ENCODE measurements at places on chromosomes 1 and 21.

DNA sequence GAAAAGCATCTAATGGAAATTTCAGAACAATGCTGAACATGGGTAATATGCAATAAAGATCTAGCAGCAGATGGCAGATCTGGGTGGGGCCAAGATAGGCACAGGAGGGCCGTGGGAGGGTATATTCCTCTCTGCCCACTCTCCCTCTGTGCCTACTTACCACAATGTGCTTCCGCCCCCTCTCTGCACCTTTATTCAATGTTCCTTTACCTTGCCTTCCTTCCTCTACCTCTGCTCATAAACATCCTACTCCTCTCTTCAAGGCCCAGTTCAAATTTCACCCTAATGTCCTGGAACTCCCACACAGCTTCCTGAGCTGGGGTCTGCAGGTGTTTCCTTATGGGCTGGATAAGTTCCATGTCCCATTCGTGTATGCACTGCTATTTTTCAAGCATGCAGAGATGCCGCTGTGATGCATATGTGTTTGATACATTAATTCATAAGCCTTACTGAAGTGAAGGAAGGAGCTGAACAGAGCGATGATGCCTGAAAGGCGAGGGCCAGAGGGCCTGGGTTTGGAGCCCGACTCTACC lies 65.6 kb upstream of the EDEM3 start:
- DNase-seq, result no peak

- DNase-seq, result no peak
Measured at GRCh38 chr21:34892209-34892608, 156.9 kb downstream of the RUNX1 start.

GRCh38 chr1:26976621-26977510 lies 16.6 kb upstream of the KDF1 start:
- DNase-seq, result no peak

DNA sequence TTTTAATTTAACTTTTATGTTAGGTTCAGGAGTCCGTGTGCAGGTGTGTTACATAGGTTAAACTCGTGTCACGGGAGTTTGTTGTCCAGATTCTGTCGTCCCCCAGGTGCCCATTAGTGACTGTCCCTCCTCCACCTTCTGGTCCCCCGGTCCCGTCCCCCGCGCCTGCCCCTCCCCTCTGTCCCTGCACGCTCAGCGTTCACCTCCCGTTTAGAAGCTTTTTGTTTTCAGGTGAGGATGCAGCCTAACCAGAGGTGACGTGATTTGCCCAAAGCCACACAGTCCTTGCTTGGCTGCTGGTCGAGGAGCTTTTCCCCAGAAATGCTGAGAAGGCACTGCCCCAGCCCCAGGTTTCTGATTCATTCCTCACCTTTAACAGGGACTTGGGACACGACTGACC lies 844 bp downstream of the C1orf146 start:
- DNase-seq, result no peak

GRCh38 chr1:25771221-25772114 lies 28.5 kb upstream of the SELENON start:
- DNase-seq, result no peak

DNA sequence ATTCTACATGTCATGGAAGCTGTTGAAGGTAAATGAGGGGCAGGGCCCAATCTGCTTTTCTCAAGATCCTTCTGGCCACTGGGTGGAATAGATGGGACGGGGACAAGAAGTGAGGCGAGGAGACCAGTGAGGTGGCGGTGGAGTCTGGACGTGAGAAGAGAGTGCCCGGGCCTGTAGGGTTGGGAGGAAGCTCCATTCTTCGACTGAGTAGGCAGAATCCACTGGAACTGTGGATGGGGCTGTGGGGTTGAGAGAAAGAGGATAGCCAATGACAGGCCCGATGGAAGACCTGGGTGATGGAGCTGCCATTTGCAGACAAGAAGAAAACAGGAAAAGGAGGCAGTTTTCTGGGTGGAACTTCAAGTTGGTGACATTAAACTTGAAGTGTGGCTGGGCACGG lies 10.3 kb downstream of the SLC1A7 start:
- peak; percentile 8 for DNase-seq

GRCh38 chr1:24384251-24385090 lies 29.1 kb downstream of the STPG1 start:
- peak; percentile 79 for DNase-seq

DNA sequence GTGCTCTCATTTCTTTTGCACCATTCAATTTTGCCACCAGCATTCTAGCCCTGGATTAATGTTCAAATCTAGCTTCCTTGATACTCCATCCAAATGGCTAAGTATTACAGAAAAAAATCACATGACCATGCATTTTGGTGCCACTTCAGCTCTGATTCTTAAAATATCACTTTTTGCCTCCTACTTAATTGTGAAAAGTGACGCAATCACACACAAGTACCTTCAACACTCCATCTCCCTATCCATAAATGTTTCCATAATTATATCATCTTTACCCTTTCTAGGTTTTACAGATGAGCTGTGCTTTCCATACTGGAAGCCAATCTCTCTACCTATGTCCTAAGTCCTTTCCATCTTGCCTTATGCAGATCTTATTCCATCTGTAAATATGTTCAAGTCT lies 16.0 kb downstream of the CRYZ start:
- DNase-seq, result no peak

DNA sequence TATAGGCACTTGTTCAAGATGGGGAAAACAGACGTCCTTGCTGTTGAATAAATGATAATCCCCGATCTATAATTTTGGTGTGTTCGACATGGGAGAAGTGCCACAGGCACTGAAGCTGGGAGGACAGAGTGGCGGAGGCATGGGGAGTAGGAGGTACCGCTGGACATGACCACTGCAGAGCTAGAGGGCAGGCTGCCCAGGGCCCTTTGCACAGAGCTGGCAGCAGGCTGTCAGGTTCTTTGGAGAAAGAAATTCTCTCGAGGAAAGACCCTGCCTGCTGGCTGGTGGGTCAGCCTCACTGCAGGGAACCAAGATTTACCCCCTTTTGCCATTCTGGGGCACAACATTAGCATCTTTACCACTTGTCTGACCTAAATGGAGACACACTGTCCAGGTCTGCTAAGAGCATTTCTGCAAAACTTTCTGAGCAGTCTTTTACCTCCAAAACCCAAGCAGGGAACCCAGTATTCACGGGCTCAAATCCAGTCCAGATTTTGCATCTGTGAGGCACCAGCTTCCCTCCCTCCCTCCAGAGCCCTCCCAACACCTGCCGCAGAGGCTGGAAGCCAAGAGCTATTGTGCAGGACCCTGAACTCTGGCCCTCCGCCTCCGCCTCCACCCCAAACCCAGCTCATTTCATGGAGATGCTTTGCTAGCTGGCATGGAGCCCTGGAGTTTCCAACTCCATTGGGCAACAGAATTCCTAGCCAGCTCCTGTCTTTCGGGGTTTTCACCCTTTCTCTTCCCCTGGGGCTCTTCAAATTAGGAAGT lies 142.3 kb downstream of the PLXNA2 start:
- DNase-seq, result no peak

GRCh38 chr1:208597571-208597970 lies 353.4 kb upstream of the PLXNA2 start:
- no peak for DNase-seq

GRCh38 chr1:98005326-98006010 lies 84.6 kb upstream of the DPYD start:
- no peak for DNase-seq

DNA sequence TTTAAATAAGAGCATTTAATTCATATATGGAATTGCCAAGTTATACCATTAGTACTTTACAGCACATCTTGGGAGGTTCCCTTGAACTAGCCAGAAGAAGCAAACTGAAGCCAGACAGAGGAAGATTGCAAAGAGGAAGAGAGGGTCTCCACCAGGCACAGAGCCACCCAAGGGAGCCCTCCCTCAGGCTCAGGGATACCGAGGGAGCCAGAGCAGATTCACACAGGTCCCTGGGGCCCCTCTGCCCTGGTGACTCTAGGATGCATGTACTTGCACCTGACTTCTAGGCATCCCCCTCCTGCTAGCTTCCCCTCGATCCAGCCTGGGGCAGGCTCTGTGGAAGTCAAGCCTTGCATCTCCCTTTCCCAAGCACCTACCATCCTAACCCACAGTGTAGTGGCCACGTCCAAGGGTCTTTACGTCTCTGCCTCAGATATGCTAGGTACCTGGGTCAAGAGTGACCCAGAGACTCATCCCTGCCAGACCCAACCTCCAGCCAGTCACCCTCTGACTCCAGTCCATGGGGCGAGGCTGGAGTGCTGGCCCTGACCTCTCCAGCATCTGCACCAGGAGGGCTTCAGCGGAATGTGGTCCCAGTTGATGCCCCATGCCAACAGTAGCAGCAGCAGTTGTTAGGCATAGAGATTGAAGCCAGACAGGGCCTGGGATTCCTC lies 6.4 kb downstream of the IFNAR2 start:
- DNase-seq, result no peak

GRCh38 chr1:185775501-185775900 lies 41.3 kb downstream of the HMCN1 start:
- DNase-seq, result no peak

- DNase-seq, result no peak
Measured at GRCh38 chr1:165543532-165544438, at the start of gene LRRC52. Gene LRRC52 (plus strand): TSS chr1:165544000. CDS start chr1:165544297, 297 bp downstream.

DNA sequence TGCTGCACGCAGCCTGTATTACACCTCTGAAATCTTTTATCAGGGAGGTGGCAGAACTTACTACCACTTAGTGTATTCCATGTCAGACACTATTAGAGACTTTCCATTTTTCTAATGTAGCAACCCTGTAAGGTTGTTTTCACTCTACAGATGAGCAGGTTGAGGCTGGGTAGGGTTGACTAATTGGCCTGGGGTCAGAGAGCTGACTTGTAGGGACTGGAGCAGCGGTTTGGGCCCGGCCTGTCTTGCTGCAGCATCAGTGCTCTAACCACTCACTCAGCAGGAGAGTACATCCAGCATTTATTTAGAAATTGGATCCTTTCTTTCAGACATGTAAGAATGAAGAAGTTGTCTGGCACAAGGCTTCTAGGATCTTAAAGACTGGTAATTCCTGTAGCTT lies 25.7 kb upstream of the NBL1 start:
- no peak for DNase-seq

DNA sequence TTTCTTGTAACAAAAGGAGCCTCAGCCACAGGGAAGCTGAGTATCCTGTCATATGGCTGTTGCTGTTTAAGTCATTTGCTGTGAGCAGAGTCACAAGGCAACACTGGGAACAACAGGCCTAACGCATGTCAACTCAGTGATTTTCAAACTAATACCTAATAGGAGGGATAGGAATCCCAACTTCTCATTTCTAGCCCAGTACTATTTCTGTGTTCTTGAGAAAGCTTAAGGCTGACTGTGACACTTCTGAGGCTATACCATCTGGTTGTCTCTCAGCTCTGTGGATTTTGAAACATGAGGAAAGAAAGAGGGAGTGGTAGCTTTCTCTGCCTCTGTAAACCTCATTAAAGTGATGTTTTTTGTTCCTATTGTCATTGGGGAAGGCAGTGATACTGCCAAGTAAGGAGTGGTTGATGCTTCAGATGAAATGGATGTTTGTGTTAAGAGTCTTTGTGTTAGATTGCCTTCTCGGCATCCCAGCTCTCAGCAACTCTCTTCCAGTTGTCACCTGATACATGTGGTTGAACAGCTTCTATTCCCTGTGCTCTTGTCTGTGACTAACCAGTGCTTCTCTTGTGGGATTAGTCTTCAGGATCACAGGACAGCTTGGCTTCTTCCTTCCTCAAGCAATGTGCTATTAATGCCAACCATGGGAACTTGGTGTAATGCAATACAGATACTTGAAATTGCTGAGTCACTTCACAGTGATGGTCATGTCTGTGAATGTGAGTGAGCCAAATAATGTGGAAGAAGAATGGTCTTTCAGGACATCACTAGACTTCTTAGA lies 166.8 kb upstream of the IVNS1ABP start:
- no peak for DNase-seq

- DNase-seq, result no peak
Measured at GRCh38 chr1:150176593-150176992, 26.9 kb downstream of the PLEKHO1 start.

DNA sequence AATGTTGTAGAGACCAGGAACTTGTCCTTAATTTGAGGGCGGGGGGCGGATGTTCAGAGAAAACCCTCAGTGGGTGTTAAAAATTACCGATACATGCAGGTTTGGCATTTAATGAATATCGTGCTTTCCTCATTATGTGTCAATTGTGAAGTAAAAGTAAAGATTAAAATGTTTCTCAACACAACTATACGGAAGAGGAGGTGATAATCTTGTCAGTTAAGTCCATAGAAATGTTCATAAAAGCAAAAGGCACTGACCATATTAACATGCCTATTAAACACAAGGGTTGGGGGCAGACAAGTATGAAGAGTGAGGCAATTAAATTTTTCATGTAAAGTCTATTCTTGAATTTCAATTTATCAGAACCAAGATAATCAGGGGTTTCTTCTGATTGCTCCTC lies 1.3 kb downstream of the BRINP3 start:
- DNase-seq, result no peak

- no peak for DNase-seq
Measured at GRCh38 chr1:56450004-56450666, 129.2 kb downstream of the PLPP3 start.

GRCh38 chr1:36143424-36143823 lies 5.9 kb downstream of the TRAPPC3 start:
- no peak for DNase-seq

- no peak for DNase-seq
Measured at GRCh38 chr1:230067419-230067870, 407 bp downstream of the GALNT2 start.

GRCh38 chr1:192342842-192343241 lies 26.1 kb downstream of the RGS21 start:
- no peak for DNase-seq

GRCh38 chr1:206949208-206949607 lies 2.9 kb upstream of the PIGR start:
- DNase-seq, result no peak

- no peak for DNase-seq
Measured at GRCh38 chr1:85428471-85429089, 36.4 kb downstream of the DDAH1 start.

GRCh38 chr1:150507912-150508864 lies at the start of gene ECM1:
Gene ECM1 (plus strand): TSS chr1:150508109. CDS start chr1:150508210, 101 bp downstream.
- no peak for DNase-seq

DNA sequence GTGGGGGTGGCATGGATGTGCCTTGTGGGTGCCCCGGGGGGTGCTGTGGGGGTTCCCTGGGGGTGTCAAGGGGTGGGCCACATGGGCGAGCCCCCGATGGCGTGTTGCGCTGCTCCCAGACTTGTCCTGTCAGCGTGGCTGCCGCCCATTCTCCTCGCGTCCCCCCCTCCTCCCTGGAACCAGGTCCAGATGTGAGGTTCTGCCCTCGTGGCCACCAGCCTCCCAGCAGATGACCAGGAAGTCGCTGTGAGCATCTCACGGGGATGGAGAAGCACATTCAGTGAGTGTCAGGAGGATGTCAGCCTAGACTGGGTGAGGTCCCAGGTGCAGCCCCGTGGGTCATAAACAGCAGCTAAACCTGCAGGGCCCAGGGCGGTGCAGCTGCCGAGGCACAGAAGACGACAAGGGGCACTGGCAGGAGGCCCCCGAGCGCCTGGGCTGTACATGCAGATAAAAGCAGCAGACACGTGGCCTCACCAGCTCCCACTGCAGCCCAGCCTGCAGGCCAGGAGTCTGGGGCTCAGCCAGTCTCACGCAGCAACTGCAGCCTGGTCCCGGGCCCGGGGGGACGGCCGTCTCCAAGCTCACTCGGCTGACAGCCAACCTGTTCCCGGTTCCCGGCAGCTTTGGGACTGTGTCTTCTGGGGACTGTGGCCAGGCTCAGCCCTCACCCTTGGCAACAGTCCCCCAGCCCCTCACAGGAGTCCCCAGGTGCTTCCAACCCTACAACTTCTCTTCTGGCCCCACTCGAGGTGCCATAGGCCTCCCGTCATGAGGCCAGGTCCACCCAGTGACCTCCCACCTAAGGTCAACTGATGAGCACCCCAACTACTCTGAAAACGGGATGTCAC lies 17.5 kb upstream of the COL6A2 start:
- peak; percentile 61 for DNase-seq
